Stimulated activated CD8-positive, alpha-beta memory T cell treated with anti-CD3 and anti-CD28 coated beads, Interleukin-15, amount 100 ng/mL, for 4 hours (primary cell): ENCODE measurements at places on chromosomes 7 and 10.
A peak's percentile ranks its signal among the peaks of the same experiment; 100 is the strongest.

DNA sequence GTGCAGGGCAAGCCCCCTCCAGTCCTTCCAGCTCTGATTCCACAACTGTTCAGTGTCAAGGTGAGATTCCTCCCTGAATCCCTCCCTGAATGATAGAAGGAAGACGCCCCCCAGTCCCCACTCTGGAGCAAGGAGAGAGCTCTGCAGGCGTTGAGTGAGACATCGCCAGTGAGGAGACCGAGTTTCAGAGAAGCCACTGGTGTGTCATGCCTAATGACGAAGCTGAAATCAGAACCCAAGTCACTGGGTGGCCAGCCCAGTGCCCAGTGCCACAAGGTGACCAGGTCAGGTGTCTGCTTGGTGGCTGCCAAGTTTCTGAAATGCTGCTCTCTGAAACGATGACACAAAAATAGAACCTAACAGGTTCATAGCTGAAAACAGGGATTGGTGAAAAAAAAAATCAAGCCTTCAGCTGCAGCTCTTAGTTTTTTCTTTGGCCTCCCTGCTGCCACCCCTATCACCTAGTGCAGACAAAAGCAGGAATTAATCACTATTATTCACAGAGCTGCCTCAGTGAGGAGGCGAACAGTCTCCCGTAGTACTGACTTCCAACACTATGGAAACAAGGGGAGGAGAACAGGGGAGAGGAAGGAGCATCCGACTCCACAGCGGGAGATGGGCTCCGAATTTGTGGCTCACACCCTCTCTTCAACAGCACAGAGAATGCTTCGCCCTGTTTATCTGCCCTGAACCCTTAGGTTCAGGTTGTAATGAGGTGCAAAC lies 153.5 kb downstream of the ARHGAP12 start:
- DNase-seq: no peak

GRCh38 chr7:94052398-94053180 lies 48.4 kb upstream of the BET1 start:
- DNase-seq: no peak

DNA sequence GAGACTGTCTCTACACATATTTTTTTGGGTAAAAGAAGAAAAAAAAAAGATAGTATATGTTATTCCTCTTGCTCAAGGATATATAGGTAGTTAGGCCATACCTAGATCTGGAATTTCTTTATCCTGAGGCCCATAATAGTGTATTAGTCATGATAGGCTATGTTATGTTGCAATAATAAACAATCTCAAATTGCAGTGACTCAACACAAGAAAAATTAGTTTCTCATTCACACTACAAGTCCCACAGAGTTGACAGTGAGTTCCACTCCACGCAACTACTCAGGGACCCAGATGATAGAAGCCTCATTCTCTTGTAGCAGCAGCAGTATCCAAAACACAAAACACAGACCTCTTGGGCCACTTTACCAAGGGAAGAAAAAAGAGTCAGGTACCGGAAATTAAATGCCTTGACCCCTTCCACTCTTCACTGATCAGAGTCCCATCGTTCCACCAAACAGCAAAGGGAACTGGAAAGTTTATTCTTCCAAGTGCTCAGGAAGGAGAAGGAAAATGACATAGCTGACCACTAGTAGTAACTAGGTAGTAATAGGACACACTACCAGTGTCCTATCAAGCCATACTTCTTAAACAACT lies 7.4 kb upstream of the C10orf67 start:
- DNase-seq: no peak

DNA sequence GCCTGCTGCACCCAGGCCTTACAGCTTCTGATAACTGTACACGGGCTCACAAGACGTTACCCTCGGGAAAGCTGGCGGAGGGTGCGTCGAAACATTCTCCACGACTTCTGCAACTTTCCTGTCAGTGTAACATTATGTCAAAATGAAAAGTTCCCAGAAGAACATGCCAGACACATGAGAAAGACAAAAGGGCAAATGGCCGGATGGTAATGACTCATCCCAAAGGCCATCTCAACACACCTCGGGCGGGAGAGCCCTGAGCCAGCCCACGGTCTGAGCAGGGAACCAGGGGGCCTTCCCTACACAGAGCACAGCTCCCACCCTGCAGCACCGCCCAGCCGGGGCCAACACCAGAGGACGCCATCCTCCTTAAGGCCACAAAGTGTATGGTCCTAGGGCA lies 118.7 kb downstream of the MAD1L1 start:
- DNase-seq: no peak

- no peak for DNase-seq
Observed at GRCh38 chr10:77552252-77552651, 85.4 kb downstream of the KCNMA1 start.

DNA sequence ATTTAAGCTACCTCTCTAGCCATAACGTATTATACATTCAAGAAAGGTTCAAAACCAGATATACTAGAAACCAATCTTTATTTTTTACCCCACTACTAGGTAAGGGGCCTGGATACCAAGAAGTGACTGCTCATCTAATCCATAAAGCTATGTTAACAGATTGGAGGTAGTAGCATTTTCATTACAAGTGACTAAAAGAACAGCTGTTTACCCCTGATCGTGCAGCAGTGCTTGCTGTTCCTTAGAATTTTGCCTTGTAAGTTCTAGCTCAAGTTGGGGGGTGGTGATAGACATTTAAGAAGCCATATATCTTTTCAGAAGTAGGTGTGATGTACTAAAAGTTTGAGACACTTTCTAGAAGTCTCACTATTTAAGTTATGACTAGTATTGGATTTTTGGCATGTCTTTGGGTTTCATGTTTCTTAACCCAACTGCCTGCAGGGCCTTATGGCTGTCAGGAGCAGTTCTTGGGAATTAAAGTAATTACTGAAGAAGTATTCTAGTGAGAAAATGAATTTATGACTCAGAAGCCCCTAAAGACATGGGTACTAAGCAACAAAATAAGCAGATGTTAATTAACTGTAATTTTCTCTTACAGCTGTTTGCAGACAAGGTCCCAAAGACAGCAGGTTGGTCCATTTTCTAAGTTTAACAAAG lies 2.3 kb downstream of the PPIA start:
- DNase-seq: no peak

DNA sequence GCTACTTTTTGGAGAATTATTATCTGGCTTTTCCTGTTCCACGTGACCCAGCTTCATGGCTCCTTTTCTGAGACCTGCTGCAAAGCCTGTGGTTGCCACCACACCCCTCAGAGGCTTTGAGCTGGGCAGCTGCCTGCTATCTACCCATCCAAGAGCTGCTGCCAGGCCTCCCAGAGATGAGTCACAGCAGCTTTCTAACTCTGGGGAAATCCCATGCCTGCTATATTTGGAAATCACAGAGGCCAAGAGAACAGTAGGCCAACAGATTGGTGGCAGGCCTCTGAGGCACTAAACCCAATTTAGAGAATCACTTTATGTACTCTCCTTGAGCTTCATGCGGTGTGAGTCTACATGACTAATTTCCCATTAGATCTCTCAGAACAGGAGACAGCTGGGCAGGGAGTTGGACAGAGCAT lies 35.2 kb downstream of the SGCE start:
- DNase-seq: peak; percentile 2

GRCh38 chr7:115191526-115191925 lies 269.6 kb downstream of the MDFIC start:
- no peak for DNase-seq

DNA sequence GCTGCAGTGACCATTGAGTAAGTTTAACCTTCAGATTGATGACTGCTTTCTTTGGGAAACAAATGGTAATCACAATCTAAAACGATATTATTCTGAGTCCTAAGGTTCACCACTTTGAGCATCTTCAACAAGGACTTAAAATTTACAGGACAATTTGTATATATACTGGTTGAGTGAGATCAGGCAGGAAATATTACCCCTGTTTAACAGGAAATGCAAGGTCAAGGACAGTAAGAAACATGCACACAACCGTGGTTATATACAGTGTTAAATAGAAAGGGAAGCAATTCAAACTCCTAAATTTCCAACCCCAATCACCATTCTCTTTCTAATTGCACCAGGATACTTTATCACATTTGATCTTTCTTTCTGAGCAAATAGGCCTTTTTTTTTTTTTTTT lies 96.1 kb downstream of the ZNF277 start:
- DNase-seq: no peak

- DNase-seq: no peak
Observed at GRCh38 chr7:235576-236395, 43.4 kb downstream of the FAM20C start.

DNA sequence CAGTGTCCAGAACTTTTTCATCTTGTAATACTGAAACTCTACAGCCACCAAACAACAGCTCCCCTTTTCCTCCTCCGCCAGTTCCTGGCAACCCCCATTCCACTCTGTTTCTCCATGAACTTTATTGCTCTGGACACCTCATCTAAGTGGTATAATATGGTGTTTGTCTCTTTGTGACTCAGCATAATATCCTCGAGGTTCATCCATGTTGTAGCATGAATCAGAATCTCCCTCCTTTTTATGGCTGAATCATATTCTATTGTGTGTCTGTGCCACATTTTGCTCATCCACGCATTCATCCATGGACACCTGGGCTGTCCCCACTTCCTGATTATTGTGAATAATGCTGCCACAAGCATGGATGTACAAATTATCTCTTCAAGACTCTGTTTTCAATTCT lies 124.4 kb upstream of the FGFR2 start:
- no peak for DNase-seq

- no peak for DNase-seq
Observed at GRCh38 chr7:47954231-47954911, 6.1 kb upstream of the PKD1L1 start.

- DNase-seq: peak; percentile 32
Observed at GRCh38 chr7:7639847-7640220, 718 bp upstream of the UMAD1 start.

DNA sequence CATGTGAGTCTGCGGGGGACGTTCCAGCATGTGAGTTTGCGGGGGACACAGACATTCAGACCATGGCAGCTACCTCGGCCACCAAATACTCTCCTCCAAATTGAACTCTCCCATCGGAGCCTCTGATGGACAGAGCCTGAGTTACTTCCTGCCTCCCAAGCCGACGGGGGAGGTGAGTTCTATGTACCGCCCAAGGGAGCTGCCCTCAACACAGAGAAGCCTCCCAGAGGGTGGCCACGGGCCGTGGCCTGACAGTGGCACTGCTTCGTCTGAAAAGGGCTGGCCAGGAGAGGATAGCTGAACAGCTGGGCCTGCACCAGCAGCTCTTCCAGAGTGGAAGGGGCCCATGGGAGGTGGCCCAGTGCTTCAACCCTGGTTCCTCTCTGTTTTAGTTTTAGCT lies 274.5 kb upstream of the PPP2R2D start:
- no peak for DNase-seq

DNA sequence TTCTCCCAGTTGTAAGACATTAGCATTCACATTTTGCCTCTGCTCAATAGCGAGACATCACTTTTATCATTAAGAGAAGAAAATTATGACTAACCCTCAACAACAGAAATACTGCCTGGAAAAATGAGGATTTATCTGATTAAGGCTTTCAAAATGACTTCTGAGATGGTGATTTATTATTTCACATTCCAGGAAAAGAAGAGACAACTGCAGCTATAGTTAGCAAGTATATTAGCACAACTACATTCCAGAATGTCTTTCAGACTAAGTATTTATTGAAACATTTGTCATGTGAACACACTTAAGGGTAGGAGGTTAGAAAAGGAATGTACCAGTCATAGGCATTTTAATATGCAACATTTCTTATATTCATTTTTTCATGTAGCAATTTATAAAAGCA lies 162.0 kb downstream of the IQUB start:
- DNase-seq: no peak

GRCh38 chr7:94510582-94511496 lies 1.2 kb downstream of the CASD1 start:
- DNase-seq: no peak

GRCh38 chr10:75987616-75988015 lies 556.2 kb downstream of the LRMDA start:
- no peak for DNase-seq

DNA sequence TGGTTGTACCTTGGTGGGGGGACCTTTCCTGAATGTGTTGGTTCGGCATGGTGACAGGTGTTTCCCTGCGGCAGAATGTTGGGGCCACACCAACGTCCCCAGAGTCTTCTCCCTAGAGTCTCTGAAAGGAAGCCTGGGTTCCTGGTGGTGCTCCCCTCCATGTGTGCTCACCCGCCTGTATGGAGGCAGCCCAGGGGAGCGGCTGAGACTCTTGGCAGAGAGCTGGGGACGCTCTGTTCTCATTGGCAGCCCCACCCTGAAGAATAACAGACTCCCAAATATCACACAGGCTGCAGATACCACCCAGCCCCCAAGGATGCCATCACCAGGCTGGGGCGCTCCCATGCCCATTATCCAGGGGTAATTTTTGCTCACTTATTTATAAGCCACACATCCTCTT lies 34.8 kb downstream of the CHST12 start:
- DNase-seq: no peak

GRCh38 chr7:131039836-131040235 lies 287.8 kb upstream of the MKLN1 start:
- no peak for DNase-seq

GRCh38 chr7:27997188-27997707 lies 183.3 kb downstream of the JAZF1 start:
- DNase-seq: no peak

GRCh38 chr7:102129636-102130370 lies 156.9 kb upstream of the SH2B2 start:
- no peak for DNase-seq

DNA sequence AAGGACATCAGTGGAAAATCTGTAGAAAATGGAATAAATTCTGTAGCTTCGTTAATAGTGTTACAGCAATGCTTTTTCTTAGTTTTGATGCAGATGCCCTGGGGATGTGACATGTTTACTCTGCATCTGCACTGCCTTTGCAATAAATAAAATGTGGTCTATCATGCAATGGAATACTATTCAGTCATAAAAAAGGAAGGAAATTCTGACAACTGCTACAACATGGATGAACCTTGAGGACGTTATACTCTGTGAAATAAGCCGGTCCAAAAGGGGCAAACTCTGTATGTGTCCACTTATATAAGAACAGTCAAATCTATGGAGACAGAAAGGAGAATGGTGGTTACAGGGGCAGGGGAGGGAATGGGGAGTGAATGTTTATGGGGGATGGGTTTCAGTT lies 13.5 kb downstream of the GRIFIN start:
- DNase-seq: no peak

DNA sequence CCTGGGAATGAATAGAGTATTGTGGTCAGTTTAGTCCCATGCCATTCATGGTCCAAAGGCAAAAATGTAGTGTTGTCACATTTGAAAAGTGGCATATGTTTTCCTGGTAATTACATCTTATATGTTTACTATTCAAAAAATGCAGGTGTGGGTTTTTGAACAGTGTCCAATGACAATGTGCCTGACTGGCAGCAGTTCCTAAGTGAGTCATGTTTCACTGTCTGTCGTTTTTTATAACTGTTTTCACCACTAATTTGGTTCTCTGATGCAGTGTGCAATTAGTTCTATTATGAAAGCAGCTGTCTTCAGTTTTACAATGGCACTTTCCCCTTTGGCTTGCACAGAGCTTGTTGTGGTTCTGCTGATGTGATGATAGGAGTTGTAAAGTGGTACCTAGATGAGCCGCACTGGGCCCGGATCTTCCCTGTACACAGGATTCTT lies 162.3 kb downstream of the SEM1 start:
- no peak for DNase-seq

DNA sequence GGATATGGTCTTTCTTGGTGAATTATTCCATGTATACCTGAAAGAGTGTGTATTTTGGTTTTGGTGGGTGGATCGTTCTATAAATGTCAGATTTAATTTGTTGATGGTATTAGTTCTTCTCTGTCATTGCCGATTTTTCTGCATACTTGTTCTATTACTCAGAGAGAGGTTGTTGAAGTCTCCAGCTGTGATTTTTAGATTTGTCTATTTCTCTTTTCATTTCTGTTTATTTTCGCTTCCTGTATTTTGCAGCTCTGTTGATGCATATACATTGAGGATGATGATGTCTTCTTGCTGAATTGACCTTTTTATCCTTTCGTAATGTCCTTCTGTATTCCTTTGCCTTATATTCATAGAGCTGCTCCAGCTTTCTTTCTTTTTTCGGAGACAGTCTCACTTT lies 12.1 kb upstream of the BHLHA15 start:
- no peak for DNase-seq
